ENCODE measurements at places on chromosomes 11 and 22.

- DNase-seq = no peak
Measured at GRCh38 chr11:79412761-79413160, 28.1 kb downstream of the TENM4 start.

DNA sequence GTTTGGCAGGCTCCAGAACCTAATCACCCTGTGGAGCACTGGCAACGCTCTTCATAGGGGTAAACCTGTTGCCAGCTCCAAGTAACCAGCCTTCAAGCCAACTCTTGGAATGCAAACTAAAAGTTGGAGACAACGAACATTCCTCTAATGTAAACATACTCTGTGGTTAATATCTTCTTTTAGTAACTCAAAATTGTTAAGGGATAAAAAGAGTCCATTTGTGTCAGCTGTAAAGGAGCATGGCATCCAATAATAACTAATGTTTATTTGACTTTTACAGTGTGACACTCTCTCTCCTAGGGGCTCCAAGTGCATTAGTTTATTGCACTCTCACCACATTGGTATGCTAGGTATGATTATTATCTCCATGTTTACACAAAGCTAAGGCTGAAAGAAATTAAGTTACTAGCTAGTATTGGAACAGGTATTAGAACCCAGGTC, 31.0 kb upstream of the AMOTL1 start:
- DNase-seq = peak; percentile 69

DNA sequence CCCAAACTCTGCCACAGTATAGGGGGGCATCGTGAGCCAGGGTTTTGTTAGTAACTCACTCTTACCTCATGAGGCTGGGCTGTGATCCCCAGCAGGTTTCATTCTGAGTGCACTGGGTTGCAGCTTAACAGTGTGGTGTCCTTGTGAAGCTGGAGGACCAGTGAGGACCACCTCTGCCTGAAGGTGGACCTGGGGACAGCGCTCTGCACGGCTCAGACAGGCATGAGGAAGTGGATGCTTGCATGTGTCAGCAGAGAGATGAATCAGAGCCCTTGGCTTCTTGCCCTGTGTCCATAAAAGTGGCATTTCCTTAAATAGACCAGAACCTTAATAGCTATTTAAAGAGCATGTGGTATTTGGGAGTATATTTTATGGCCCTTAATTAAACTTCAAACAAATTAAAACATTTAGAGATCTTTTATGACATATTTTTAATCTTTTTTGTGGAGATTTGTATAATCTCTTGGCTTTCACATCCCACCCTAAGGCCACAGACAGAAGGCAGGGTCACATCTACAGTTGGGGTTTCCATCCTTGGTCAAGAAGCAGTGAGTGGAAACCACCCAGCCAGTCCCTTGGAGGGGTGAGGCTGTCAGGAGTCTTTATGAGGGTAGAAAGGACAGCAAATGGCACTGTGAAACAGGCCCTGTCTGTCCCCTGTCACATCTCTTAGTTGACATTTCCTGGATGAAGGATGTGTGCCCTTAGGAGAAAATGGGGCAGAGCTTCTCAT, 24.8 kb upstream of the ADORA2A start:
- DNase-seq = peak; percentile 93

DNA sequence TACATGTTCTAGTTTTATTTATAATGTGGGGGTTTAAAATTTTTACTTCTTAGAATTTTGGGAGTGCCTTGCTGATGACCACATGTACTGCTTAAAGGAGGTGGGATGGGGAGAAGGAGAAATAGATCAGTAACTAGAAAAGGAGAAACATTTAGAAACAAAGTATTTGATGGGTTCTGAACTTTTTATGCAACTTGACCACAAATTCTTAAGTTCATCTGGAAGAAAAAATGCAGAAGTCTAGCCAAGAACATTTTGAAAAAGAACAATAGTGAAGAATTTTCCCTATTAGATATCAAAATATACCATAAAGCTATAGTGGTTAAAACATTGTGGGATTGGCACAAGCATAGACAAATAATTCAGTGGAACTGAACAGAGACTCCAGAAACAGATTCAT, 73.3 kb upstream of the AMPD3 start:
- no peak for DNase-seq

DNA sequence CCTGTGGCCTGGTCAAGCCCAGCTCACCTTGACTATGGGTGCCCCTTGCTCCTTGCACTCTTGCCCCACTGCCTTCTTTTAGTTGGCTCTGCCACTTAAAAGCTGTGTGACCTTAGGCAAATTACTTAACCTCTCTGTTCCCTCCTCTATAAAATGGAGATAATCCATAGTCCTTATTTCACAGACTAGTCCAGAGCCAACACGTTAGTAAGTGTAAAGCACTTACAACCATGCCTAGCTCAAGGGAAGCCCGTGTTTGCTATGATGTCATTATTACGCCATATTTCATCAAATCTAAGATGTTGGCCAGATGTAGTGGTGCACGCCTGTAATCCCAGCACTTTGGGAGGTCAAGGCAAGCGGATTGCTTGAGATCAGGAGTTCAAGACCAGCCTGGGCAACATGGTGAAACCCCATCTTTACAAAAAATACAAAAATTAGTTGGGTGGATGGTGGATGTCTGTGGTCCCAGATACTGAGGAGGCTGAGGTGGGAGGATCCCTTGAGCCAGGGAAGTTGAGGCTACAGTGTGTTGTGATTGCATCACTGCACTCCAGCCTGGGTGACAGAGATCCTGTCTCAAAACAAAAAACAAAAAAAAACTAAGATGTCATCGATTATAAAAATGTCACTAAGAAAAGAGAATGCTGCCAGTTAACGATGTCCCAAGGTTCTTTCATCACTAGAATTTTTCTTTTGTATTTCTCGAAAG, 2.3 kb upstream of the CCDC88B start:
- DNase-seq = no peak

GRCh38 chr11:64971421-64972233, at the start of gene MAJIN:
MAJIN (minus strand) TSS chr11:64972108; CDS start chr11:64959405, 12,703 bp downstream.
- peak; percentile 77 for DNase-seq

- DNase-seq = no peak
Measured at GRCh38 chr22:19522881-19523239, 1.4 kb downstream of the CLDN5 start.

All from astrocyte of the hippocampus (primary cell).